ENCODE measurements at places on chromosomes 16 and 17. TPM values are rescaled to one million over a fixed set of nuclear protein-coding genes. Genes with fewer than 3 reads are reported as not detected.

Gene SARM1
- 14.9 TPM for total RNA-seq

Gene B9D1
- total RNA-seq = 32.2 TPM

Gene CACNG5
- not detected for total RNA-seq

Gene CMTM1
- total RNA-seq = 2.2 TPM

Gene NOG
- 2.0 TPM for total RNA-seq

Gene PMP22
- total RNA-seq = 78.1 TPM

Gene PFAS
- 14.1 TPM for total RNA-seq

Gene RNF222
- not detected for total RNA-seq

Gene BCKDK
- 34.1 TPM for total RNA-seq

Gene CNTNAP1
- total RNA-seq = 112 TPM

Gene CA10
- not detected for total RNA-seq

Gene CCL8
- 0.20 TPM for total RNA-seq

Gene C16orf46
- total RNA-seq = 1.0 TPM
